ENCODE measurements at places on chromosomes 12 and 14. TPM values are rescaled to one million over a fixed set of nuclear protein-coding genes. Genes with fewer than 3 reads are reported as not detected.

GRCh38 chr12:13339538-13339937 lies 143.0 kb downstream of the EMP1 start:
- DNase-seq, result no peak

DNA sequence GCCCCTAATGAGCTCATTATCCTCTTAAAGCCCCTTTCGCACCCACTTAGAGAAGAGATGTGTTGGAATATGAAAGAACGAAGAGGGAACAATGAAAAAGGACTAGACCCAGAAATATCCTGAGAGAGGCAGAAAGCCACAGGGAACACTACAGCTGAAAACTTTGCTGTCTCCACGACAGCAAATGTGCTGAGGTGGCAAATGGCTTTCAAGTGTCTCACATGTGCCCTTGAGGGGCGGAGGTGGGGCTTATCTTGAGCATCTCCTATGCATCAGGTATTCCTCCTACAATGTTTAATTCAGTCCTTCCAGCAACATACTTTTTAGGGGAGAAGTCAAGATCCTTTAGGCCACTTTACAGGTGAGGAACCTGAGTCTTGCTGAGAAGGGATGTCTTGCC lies 62.9 kb downstream of the WSCD2 start:
- no peak for DNase-seq

- no peak for DNase-seq
Measured at GRCh38 chr14:61037215-61037614, 56.2 kb downstream of the SLC38A6 start.

The WNT1 gene
- total RNA-seq, result 0.34 TPM

The KIF26A gene
- 2.1 TPM for total RNA-seq

DNA sequence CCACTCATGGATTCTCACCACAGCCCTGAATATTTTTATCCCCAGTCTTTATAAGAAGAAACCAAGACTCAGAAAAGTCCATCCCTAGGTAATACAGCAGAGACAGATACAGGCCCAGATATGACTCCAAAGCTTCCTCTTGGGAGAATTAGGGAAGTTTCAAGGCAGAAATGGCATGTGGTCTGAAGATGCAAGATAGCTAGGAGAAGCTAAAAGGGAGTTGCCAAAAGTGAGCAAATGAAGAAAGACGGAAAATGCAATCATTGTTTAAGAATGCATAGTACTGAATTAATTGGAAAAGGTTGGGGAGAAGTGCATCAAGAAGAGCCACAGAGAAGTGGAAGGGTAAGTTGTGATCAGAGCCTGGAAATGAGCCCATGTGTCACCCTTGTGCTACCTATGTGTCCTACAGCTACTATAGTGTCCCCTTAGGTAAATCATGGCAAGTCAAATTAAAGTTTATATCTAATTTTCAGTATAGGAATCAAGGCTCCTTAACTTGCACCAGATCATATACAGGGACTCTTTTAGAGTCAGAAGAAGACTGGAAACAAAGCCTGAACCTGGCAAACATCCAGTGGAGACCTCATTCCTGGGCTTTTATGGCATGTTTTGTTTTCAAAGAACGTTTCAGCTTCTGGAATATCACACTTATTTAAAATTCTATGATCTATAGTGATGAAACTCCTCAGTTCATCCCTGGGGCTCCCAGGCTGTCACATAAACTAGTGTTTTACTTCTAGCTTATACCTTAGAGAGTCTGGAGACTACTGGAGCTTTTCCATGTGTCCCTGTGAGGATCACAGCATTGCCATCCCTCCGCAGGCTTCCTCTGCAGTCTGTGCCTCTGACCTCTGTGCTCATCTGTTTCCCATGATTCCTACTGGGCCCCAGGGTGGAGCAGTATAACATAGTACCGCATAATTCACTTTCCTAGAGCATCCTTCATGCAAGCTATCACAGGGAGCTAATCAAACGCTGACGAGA lies 189.0 kb upstream of the CDKN3 start:
- DNase-seq, result no peak

The A2M gene
- total RNA-seq, result 2,437 TPM

GRCh38 chr12:123242116-123242904 lies 9.1 kb downstream of the MTRFR start:
- DNase-seq, result no peak

GRCh38 chr14:90986510-90986909 lies 73.9 kb downstream of the RPS6KA5 start:
- no peak for DNase-seq

The GRIP1 gene
- 4.0 TPM for total RNA-seq

The ARHGEF40 gene
- 74.4 TPM for total RNA-seq

The NOXRED1 gene
- 0.30 TPM for total RNA-seq

DNA sequence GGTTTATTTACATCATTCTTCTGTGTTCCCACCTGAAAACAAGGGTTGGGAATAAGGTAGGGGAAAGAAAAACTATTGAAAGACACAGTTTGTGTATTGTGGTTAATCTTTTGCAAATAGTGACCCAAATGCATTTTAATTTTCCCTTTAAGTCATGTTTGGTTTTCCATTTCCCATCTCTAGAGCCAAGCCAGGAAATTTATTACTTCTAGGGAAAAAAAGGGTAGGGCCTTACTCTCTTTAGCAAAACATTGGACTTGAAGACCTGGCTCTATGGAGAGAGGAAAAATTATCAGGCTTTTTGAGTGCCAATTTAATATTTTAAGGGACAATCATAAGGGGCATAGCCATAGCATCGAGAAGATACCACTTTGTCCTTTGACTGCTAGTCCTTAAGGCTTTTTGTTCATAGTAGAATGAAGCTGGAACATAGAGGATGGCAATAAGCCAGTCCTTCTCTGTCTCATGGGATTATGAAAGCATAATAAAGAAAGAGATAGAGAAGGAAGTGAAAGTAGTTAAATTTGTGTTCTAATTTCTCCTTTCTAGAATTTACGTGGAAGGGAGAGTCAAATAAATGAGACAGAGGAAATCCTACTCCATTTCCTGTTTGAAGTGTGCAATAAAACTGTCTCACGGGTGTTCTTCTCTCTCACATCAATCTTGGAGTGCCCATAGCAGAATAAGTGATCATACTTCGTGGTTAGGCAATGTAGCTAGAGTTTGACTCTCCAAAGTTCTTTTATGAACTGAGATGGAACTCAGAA lies 50.9 kb upstream of the PPFIA2 start:
- no peak for DNase-seq

The NPFF gene
- not detected for total RNA-seq

DNA sequence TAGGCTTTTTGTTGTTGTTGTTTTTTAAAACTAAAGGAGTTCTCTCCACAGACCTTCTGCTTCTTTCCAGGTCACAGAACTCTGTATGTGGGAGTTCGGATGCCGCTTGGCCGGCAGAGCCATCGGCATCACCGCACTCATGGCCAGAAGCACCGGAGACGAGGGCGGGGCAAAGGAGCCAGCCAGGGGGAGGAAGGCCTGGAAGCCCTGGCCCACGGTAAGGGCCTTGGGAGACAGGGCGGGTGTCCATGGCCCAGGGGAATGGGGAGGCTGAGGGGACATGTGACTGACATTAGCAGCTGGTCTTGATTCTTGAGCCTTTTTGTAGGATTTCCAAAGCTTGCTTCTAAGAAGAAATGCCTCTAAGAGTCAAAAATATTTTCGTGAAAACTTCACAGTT lies 26.2 kb downstream of the SLC4A8 start:
- peak; percentile 46 for DNase-seq

GRCh38 chr12:56020423-56021184 lies at the start of gene IKZF4:
Gene IKZF4, plus strand, starts transcription at chr12:56021043. Its CDS starts 451 bp downstream, at chr12:56021494.
- DNase-seq, result peak; percentile 62

The PPP4R4 gene
- total RNA-seq, result 3.0 TPM

The CAPRIN2 gene
- 14.3 TPM for total RNA-seq

DNA sequence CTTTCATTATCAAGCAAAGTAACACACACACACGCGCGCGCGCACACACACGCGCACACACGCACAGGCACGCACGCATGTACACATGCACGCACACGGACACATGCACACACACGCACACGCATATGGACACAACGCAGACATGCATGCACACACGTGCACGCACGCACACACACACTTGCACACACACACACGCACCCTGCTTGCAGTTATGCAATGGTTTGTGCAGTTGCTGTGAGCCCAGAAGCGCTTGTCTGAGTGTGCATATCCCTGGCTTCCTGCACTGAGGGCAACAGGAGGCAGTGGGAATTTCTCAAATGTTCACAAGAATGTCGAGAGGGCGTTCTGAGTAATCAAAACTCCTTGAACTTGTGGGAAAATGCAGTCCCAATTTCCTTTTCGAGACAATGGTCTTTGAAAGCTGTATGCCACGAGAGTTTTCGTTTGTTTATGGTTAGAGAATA lies 41.6 kb downstream of the NFKBIA start:
- no peak for DNase-seq

DNA sequence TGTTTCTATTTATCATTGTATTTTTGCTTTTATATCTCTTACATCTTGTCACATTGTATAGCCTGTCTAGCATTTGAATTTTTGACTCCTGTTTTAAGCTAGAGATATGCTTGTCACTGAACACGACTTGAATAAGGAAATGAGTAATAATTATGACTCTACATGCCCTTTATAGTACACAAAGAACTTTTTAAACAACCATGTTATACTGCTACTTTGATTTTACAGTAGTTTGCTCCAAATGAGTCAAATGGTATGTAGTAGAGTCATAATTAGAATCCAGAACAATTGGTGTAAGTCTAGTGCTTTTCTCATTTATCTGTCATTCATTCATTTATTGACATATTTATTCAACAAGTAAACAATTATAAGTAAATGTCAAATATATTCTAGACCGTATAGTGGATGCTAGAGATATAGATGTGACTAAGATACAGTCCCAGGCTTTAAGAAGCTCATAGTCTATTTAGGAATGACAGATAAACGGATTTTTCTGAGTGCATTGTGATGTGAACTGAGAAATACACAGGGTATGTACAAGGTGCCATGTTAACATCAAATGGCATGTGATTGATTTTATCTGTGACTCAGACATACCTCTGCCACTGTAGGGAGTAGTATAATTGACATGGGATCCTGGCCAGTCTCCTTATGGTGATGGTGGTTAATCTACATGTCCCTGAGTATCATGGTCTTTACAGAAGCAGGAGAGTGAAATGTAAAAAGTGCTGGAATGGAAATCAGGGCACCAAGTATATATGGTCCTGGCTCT lies 799.7 kb downstream of the DIO2 start:
- DNase-seq, result no peak

Data from upper lobe of left lung (tissue), 6 donors.